ENCODE measurements at places on chromosomes 11 and 22.

DNA sequence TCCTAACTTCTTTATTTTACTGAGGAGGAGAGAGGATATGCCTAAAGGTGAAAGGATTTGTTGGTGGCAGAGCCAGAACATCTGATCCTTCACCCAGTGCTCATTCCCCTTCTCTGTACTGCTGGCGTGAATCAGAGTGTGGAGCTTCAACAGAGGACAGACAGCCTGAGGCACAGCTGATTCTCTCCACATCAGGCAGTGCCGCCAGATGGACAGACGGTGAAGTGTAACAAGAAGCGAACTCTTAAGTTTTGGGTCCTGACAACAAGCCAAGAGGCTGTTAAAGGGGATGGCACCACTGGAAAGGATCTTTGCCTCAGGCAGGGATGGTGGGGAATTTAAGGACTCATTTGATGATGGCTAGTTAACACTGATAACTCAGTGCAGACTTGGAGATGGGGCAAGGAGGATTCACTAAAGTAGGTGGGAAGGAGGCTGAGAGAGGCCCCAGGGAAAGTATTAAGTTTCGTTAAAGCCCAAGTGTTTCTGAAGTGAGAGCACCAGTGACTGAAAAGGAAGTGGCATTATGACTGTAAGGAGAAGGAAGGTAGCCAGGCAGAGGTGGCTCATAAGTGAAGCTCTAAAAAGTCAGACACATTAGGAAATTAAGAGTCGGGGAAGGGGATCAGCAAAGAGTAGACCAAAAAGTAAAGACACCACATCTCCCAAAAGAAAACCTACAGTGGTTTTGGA, 81.3 kb downstream of the CLPB start:
- DNase-seq: peak; percentile 98

GRCh38 chr11:112016088-112016764, 9.0 kb upstream of the DLAT start:
- no peak for DNase-seq

- no peak for DNase-seq
These were observed 161.1 kb upstream of the CADM1 start for GRCh38 chr11:115665175-115665821.

DNA sequence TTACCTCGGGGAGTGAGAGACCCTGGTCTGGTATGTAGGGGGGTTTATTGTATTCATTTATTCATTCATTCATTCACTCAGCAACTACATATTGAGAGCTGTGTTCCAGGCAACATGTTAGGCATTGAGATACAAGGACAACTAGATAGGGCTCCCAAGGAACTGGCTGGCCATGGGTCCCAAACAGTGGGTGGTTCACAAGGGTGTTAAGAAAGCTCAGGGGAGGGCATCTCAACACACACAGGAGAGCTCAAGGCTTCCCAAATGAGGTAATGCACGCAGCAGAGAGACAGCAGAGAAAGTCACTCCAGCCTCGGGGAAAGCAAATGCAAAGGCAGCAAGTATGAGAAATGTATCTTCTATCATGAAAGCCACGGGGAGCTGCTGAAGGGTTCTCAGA, 51.8 kb downstream of the BTG4 start:
- no peak for DNase-seq

DNA sequence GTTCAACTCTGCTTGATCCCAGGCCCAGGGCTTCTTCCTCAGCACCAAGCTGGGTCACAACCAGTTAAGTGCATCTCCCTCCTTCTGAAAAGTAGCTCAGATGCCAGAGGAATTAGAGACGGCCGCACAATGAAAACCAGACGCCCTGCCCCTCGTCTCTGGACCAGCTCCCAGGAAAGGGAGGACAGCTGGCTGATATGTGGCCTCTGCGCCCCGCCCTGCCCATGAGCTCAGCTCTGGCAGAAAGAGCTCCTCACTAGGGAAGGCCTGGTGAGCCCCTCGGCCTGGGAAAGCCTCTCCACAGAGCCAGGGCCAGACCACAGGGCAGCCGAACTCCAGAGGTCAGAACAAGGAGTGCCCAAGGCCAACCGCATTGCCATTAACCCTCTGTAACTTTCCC, 18.1 kb upstream of the SCGB1A1 start:
- peak; percentile 95 for DNase-seq

DNA sequence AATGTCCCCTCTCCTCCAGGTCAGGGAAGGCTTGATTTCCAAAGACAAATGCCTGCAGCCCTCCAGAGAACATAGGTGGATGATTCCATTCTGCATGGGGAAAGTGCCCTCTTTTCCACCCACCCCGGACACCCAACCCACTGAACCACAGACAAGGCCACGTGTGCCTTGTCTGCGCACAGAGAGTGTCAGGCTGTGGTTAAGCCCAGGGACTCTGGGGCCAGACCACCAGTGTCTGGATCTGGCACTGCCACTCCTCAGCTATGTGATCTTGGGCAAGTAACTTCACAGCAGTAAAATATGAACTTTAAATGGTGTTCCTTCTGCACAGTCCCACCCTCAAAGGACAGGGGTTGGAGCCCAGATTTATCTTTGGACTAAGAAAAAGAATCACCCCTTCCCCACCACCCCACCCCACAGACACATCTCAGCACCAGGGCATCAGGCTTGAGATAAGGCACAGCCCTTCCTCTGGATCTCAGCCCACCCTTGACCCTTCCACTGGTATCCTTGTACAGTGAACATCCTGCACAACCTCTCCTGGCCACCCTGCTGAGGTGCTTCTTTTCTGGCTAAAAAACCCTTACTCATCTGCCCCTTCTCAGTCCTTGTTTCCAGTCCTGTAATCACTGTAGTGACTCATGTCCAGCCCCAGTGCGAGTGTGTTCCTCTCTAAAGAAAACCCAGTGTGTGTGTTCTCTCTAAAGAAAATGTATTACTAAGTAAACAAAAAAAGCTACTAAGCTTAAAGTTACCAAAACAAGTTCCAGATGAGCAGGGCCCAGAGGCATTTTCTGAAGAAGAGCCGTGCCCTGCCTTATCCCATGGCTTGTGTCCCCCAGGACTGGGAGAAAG, 1.9 kb upstream of the PTGDR2 start:
- DNase-seq: no peak

DNA sequence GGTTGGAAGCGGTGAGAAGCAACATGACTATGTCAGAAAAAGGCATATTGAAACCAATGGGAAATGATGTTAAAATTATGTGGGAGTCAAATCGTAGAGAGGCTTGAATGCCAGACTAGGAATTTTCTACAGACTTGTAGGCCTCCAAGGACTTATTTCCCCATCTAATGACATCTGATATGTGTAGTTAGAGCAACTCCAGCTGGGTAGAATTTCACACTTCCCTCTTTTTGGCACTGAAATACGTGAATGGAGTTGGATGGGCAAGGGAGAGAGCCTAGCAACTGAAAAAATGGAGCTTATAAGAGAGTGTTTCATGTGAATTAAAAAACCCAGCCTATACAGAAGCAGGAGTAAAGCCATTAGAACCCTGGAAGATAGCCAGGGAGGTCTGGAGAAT, 304.2 kb downstream of the INSC start:
- no peak for DNase-seq

GRCh38 chr11:120324932-120325810, at the start of gene TLCD5:
TSS of gene TLCD5 (plus strand) at chr11:120325299. CDS start at chr11:120327442, 2,143 bp downstream.
- DNase-seq: peak; percentile 93

GRCh38 chr22:37442135-37442534, 14.9 kb upstream of the ELFN2 start:
- DNase-seq: peak; percentile 21

DNA sequence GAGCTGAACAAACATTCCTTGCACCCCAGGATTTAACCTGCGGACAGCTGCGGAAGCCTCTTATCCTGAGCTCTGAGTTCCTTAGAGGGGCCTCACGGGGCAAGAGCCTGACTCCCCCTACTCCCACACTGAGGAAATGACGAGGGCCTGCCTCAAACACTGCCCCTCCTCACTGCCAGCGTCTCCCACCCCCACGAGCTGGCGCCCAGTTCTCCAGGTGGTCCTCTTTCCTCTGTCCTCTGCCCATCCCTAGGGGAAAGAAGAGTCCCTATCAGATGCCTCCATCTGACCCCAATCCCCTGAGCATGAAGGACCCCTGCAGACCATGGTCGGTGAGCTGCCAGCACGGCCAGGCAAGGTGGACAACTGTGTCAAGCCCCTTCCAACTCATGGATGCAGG, 14.3 kb downstream of the CHST1 start:
- no peak for DNase-seq

DNA sequence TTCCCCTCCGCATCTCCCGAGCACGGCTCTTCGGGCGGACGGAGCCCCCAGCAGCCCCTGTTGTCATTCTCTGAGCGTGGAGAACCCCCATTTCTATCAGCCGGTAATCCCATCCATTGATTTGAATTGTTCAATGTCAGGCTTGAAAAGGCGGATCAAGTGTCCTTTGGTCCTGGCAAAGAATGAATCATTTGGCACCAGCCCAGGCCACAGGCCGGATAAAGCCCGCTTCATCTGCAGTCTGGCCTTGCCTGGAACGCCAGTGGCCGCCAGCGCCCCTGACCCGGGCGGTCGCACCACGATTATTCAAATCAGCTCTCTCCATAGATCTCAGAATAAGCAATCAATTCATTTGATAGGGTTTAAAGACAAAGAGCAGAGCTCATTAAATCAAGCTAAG, 188.9 kb downstream of the BRD1 start:
- DNase-seq: no peak

- DNase-seq: no peak
These were observed 21.9 kb upstream of the RAB30 start for GRCh38 chr11:83093634-83094033.

GRCh38 chr22:17971711-17972110, 52.6 kb downstream of the MICAL3 start:
- no peak for DNase-seq

DNA sequence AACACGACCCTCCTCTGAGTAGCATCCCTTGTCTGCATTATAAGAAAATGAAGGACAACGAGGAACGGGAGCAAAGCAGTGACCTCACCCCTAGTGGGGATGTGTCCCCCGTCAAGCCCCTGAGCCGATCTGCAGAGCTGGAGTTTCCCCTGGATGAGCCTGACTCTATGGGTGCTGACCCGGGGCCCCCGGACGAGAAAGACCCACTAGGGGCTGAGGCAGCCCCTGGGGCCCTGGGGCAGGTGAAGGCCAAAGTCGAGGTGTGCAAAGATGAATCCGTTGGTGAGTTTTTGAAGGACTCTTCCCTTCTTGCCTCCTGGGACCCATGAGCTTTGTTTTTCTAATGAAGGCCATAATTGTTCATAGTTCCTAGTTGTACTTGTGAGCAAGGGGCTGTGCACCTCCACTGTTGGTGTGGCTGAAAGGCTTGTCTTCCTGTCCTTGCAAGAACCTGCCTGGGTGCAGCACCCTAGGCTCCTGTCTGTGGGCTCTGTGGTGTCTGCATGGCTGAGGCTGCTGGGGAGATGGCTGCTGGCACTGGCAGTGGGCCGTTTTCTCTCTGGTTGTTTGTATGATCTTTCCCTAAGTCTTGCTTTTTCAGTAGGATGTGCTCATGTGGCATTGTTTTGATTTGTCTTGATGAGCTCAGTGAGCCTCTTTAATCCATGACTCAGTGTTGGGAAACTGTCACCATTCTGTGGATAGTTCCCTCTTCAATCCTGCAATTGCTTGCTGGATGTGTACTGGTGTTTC, 10.1 kb downstream of the DGCR8 start:
- DNase-seq: no peak

DNA sequence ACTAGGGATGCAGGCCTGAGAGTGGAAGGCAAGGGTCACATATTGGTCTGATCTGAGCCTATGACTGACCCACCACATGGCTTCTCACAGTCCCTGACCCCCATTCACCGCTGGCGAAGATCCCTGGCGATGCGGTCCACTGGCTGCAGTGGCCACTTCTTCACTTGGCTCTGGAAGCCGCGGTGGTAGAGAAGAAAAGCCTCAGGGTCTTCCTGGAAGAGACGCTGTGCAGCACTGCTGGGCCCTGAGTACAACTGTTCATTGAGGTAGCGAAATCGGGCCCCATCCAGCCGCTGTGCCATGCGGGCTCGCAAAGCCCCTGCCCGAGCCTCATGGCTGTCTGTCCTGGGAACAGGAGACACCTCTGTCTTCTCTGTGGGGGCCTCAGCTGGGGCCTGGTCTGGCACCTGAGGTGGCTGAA, 2.4 kb downstream of the RRP8 start:
- DNase-seq: peak; percentile 27

GRCh38 chr11:121300972-121301699, 8.6 kb downstream of the SC5D start:
- no peak for DNase-seq

GRCh38 chr11:68521969-68522652, 61.6 kb downstream of the PPP6R3 start:
- DNase-seq: no peak

GRCh38 chr11:15761235-15761634, 595.1 kb downstream of the SOX6 start:
- no peak for DNase-seq

DNA sequence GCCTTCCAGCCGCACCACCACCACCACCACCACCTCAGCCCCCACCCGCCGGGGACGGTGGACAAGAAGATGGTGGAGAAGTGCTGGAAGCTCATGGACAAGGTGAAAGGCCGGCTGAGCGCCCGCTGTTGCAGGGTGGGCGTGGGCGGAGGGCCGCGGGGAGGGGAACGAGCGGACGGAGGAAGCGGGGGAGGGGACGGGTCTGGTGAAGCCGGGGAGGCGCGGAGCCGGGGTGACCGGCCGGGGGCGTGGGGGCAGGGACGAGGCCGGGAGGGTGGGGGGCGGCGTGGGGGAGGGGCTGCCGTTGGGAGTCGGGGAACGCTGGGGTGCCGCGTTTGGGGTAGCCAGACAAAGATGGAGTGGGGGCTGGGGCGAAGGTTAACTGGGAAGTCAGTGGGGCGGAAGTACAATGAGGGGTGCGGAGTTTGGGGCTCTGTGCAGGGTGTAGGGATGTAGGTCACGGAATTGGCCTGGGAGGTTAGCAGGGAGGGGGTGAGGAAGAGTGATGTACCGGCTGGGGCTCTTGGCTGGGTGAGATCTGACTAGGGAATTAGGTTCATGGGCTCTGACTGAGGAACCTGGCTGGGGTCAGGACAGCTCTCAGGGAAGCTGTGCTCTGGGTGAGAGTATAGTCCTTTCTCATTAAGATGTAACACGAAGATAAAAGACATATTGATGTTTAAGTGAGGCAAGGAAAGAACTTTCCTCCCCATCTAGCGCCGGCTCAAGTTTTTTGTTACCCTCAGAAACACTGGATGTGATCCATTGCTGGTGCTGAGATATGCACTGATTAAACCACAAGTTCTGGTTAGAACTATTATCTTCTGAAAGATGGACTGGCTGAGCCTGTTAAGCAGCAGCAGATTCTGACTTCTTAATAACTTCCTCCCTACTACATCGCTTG, 624 bp downstream of the CBL start:
- peak; percentile 52 for DNase-seq

- DNase-seq: peak; percentile 68
These were observed 18.4 kb downstream of the B3GAT1 start for GRCh38 chr11:134393638-134394037.

Measured in islet precursor cell (in vitro differentiated cells).